Ascending aorta (tissue), 2 donors: ENCODE measurements at places on chromosomes 5 and 9. TPM values are rescaled to one million over a fixed set of nuclear protein-coding genes. Genes with fewer than 3 reads are reported as not detected.

GRCh38 chr9:73183428-73183827, 31.8 kb downstream of the ANXA1 start:
- peaks cover 10% of the 10 kb centered on the region for H3K4me1 ChIP-seq
- no peaks in the 10 kb centered on the region for H3K27me3 ChIP-seq
- no peak overlapping the region for H3K4me3 ChIP-seq
- H3K36me3 ChIP-seq = no peaks in the 10 kb centered on the region
- H3K27ac ChIP-seq = no peak overlapping the region
- DNase-seq = no peak

DNA sequence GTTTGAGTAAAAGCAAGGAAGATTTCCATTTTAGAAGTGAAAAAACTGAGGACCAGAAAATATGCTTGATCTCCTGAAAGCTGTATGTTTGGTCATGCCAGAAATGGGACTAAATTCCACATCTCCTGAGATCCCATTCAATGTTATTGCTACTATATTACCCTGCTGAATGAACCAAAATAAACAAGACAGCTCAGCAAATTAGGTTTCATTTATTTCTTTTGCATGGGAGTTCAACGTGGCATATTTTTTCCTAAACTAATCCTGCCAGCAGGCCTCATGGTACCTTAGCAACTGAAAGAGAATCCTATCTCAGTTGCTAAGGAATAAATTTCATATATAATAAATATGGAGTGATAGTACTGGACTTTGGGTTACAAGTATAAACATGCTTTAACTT, 101.7 kb downstream of the ADAMTSL1 start:
- H3K27me3 ChIP-seq = no peaks in the 10 kb centered on the region
- no peak for DNase-seq
- H3K27ac ChIP-seq = no peak overlapping the region
- H3K36me3 ChIP-seq = no peaks in the 10 kb centered on the region

DNA sequence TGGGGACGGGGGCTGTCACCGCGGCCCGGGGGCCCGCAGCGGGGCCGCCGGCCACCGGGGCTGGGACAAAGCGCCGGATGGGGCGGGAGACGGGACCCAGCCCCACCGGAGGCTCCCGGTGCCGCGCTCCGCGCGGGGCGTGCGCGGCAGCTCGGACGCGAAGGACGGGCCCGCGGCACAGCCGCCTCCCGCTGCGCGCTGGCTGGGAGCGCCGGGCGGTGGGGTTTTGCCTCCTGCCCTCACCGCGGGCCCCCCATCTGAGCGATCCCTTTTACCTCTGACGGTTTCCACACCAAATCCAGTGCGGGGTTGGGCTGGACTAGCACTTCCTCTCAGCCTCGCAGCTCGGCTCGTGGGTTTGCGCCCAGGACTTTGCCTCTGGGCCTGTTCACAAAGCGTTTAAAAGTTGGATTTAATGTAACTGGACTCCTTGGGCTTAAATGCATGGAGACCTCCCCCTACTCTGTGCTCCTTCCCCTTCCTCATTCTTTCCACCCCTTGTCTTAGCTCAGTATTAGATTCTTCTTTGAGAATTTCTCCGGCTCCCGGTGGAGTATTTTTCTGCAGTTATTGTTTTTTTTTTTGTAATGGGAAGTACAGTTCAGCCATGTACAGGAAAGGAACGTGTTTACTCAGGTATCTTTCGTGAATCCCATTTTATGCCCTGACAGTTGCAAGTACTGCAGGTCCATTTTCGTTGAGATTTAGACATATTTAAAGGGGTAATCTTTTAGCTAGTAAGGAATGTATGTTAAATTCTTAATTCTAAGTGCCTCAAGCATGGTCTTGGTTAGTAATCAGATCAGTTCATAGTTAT, 691 bp downstream of the FCHO2 start:
- H3K27me3 ChIP-seq = no peaks in the 10 kb centered on the region
- peaks cover 22% of the 10 kb centered on the region for H3K4me1 ChIP-seq
- no peaks in the 10 kb centered on the region for H3K36me3 ChIP-seq
- H3K27ac ChIP-seq = peak overlapping the region; percentile 97
- peak overlapping the region; percentile 95 for H3K4me3 ChIP-seq
- peak; percentile 72 for DNase-seq

DNA sequence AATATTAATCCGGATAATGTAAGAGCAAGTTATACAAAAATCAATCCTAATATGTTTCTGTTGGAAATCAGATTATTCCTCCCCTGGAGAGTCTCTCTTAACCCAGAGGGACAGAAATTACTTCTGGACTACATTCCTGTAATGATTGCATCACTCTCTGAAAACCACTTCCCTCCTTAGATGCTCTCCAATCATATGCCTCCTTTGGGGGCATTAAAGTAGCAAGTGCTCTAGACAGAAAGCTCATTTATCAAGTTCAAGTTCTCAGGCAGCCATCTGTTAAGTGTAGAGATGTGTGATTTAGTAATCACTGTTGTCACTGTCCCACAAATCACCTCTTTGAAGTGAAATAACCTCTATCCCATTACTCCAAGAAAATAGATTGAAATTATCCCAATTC, 247.1 kb downstream of the SLCO4C1 start:
- H3K4me1 ChIP-seq = no peaks in the 10 kb centered on the region
- H3K27me3 ChIP-seq = no peaks in the 10 kb centered on the region
- DNase-seq = no peak
- no peaks in the 10 kb centered on the region for H3K36me3 ChIP-seq
- no peak overlapping the region for H3K27ac ChIP-seq

DNA sequence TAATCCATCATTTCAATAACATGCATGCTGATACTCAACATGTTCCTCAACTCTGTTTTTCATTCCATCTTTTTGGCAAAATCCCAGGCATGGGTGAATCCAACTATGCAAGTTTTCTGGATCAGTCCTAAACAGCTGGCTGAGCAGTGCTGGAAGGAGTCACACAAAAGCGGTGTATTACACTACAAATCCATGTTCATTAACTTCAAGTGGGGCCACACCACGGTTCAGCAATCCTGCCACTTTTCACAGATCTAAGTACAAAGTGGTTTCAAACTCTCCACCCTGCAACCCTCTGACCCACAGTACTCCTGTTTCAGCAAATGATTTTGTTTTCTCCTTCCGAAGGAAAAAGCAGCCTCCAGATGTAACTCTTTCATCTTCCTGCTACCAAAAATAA, 222.5 kb downstream of the EPB41L4A start:
- no peaks in the 10 kb centered on the region for H3K27me3 ChIP-seq
- H3K36me3 ChIP-seq = peaks cover 3% of the 10 kb centered on the region
- H3K4me3 ChIP-seq = no peak overlapping the region
- H3K27ac ChIP-seq = no peak overlapping the region

DNA sequence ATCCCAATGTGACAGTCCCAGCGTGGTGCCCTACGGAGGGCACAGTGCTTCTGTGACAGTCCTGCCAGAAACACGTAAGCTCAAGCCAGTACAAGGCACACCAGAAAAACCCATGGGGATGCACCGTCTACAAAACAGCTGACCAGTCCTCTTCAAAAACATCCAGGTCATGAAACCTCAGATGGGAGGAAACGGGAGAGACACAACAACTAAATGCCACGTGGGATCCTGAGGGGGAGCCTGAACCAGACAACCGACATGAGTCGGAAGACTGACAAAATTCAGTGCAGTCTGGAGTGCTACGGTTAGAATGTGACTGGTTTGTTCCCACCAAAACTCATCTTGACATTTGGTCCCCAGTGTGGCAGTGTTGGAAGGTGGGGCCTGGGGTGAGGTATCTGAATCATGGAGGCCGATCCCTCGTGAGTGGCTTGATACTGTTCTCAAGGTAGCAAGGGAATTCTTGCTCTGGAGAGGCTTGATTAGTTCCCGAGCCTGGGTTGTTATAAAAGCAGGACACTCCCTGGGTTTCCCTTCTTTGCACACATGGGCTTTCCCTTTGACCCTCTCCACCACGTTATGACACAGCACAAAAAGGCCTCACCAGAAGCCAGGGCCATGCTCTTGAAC, 55.4 kb downstream of the ADAMTS2 start:
- H3K4me3 ChIP-seq = no peak overlapping the region
- no peak overlapping the region for H3K27ac ChIP-seq
- DNase-seq = no peak

DNA sequence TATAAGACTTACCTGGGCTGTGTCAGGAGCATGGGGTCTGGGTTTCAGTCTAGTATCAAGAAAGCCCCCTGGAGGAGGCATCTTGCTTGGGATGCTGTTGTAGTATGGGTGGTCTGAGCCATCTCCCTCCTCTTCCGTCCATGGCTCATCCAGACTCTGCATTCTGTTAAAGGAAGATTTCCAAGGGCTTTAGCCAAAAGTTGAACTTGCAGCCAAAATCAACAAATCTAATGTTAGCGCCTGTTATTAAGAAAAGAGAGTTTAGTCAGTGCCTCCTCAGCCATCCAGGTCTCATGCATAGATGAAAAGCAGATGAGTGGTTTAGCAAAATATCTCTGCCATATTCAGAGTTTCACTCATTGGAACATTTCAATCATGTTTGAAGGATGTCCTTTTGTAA, 55.6 kb downstream of the S1PR3 start:
- no peak overlapping the region for H3K4me3 ChIP-seq
- H3K36me3 ChIP-seq = no peaks in the 10 kb centered on the region
- no peak for DNase-seq
- no peak overlapping the region for H3K27ac ChIP-seq

GRCh38 chr5:154677921-154678320, 77.3 kb upstream of the LARP1 start:
- no peaks in the 10 kb centered on the region for H3K27me3 ChIP-seq
- H3K36me3 ChIP-seq = no peaks in the 10 kb centered on the region
- DNase-seq = no peak
- no peaks in the 10 kb centered on the region for H3K4me1 ChIP-seq

- no peak overlapping the region for H3K4me3 ChIP-seq
- H3K27ac ChIP-seq = no peak overlapping the region
- no peaks in the 10 kb centered on the region for H3K4me1 ChIP-seq
- no peak for DNase-seq
Measured at GRCh38 chr5:100950985-100951384, 47.9 kb upstream of the ST8SIA4 start.

DNA sequence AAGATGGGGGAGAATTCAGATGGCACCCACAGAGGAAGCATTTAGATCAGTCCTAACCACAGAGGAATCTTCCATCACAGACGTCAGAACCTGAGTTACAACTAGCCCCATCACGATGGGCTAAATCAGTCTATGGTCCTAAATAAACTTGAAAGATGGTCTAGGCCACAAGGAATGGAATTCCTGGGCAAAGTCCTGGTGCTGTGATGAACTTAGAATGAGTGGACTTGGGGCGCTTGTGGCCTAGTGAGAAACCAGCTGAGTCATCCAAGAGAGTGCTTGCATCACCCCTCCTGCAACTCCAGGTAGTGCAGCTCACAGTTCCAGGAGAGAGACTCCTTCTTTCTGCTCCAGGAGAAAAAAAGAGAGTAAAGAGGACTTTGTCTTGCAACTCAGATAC, 722.9 kb upstream of the RGMB start:
- no peak overlapping the region for H3K4me3 ChIP-seq
- H3K4me1 ChIP-seq = no peaks in the 10 kb centered on the region
- no peaks in the 10 kb centered on the region for H3K36me3 ChIP-seq
- no peaks in the 10 kb centered on the region for H3K27me3 ChIP-seq

DNA sequence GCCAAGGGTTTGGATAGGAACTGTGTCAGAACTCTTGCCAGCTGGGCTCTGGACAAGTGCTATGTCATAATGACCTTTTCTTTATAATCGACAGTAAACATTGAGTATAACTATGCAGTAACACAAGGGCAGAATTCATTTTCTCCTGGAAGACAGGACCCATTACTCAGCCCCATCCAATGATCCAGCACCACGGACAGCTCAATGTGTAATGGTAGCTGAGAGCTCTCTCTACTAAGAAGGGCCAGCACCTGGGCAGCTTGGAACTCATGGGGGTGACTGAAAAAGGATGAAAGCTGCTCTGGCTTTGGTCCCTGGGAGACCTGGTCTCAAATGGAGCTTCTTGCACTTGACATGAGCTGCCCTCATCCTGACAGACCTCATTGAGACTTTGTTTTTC, 347.8 kb downstream of the TRIM32 start:
- no peaks in the 10 kb centered on the region for H3K4me1 ChIP-seq
- no peak overlapping the region for H3K4me3 ChIP-seq
- H3K27me3 ChIP-seq = no peaks in the 10 kb centered on the region
- no peak overlapping the region for H3K27ac ChIP-seq
- H3K36me3 ChIP-seq = no peaks in the 10 kb centered on the region
- no peak for DNase-seq

DNA sequence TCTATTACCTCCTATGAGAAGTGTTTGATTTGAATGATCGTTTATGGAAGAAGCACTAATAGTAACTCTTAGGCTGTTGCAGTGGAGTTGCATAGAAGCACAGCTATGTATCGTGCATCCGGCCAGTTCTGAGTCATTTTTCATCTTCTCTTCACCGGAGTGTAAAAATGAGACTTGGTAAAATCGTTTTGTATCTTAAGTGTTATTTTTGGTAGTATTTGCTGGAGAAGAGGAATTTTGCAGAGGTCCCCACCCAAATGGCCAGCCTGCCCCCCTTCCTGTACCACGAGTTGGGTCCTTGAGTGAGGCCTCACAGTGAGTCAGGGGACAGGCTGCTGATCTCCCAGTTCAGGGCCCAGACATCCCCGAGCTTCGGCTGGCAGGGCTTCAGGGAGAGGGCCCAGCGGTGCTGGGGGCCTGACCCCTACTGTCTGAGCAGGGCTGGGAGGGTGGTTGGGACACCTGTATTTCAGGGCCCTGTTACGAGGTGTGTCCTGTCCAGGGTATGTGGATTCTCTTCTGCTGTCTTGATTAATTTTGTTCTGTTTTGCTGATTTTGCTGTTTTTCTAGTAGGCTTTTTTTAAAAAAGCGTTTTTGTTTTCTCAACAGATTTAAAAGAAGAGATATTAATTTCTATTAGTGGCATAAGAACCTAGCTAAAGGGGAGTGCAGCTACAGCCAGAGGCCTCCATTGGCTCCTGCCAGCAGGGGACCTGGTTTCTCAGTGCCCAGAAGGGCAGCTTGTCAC, 210.8 kb downstream of the TRIO start:
- H3K27ac ChIP-seq = no peak overlapping the region
- peaks cover 12% of the 10 kb centered on the region for H3K36me3 ChIP-seq
- no peak overlapping the region for H3K4me3 ChIP-seq

GRCh38 chr5:142386137-142387023, 61.6 kb upstream of the SPRY4 start:
- H3K27me3 ChIP-seq = no peaks in the 10 kb centered on the region
- H3K27ac ChIP-seq = no peak overlapping the region
- H3K4me3 ChIP-seq = no peak overlapping the region
- H3K4me1 ChIP-seq = no peaks in the 10 kb centered on the region

The C5orf22 gene
- 18.5 TPM for total RNA-seq

The CDC20B gene
- not detected for total RNA-seq

The HSPB3 gene
- total RNA-seq = not detected

The CD72 gene
- total RNA-seq = not detected

The SHOC1 gene
- total RNA-seq = not detected

The PDE8B gene
- total RNA-seq = 28.1 TPM

The PCDHB9 gene
- total RNA-seq = 1.9 TPM

The MAMDC4 gene
- total RNA-seq = 5.0 TPM

The TAF1L gene
- total RNA-seq = not detected
